Activated CD8-positive, alpha-beta memory T cell treated with anti-CD3 and anti-CD28 coated beads for 4 hours (primary cell): ENCODE measurements at places on chromosomes 1 and 21.

GRCh38 chr21:31425138-31425537 is 81.1 kb upstream of the TIAM1 start:
- no peak for DNase-seq

- DNase-seq, result no peak
These were observed 23.4 kb upstream of the ATF3 start for GRCh38 chr1:212585210-212585609.

GRCh38 chr1:82388679-82389078 is 587.9 kb downstream of the ADGRL2 start:
- DNase-seq, result no peak

DNA sequence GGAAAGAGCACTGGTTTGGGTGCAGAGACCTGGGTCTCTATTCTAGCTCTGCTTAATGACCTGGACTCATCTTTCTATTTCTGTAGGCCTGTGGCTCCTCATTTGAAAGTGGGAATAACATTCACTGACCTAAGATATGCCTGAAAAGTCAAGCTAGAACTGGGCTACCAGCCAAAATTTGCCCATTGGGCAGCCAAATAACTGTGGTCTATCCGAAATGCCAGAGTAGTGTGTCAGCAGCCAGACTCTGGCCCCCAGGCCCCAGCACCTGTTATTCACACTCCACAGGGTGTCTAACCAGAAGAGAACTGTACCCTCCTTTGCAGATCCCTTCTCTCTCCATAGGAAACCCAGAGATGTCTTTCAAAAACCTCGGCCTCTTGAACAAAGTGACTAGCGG is 12.6 kb downstream of the DAB1 start:
- DNase-seq, result no peak

DNA sequence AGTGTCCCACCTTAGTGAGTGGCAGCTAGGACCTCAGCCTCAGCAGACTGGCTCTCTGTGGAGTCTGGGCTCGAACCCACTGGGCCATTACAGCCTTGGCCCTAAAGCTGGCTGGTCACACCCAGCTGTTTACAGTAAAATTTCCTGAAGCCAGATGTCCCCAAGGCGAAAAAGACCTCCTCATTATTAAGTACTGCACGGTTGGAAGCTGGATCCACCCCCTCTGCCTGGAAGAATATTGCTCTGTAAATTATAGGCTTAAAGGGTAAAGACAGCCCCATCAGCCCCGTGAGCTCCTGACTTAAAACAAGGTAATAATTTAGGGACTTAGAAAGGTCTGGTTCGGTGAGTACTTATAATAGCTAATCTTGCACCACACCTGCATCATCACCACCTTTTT is 30.3 kb upstream of the TMEM51 start:
- DNase-seq, result no peak

DNA sequence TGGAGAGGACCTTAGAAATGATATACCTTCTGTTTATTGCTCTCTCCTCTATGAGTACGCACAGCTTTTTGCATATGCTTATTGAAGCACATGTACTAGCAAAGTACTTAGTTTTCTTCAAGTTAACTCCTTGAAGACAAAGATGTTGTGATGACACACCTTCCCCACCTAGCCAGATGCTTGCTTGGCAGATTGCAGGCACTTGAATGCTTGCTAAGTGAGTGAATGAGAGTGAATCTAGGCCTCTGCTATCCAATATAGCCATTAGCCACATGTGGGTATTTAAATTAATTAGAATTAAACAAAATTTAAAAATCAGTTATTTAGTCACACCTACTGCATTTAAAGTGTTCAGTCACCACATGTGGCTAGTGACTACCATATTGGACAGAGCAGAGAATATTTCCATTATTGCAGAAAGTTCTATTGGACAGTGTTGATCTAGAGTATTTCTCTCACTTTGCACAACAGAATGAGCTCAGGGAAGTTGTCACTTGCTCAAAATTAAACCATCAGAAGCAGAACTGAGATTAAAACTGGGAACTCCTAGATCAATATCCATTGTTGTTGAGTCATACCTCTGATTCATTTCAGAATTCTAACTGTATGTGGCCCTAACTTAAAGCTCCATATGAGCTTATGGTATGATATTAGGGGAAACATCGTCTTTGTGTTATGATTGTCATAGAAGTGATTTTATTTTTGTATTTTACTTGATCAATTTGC is 8.6 kb upstream of the EEIG2 start:
- no peak for DNase-seq

DNA sequence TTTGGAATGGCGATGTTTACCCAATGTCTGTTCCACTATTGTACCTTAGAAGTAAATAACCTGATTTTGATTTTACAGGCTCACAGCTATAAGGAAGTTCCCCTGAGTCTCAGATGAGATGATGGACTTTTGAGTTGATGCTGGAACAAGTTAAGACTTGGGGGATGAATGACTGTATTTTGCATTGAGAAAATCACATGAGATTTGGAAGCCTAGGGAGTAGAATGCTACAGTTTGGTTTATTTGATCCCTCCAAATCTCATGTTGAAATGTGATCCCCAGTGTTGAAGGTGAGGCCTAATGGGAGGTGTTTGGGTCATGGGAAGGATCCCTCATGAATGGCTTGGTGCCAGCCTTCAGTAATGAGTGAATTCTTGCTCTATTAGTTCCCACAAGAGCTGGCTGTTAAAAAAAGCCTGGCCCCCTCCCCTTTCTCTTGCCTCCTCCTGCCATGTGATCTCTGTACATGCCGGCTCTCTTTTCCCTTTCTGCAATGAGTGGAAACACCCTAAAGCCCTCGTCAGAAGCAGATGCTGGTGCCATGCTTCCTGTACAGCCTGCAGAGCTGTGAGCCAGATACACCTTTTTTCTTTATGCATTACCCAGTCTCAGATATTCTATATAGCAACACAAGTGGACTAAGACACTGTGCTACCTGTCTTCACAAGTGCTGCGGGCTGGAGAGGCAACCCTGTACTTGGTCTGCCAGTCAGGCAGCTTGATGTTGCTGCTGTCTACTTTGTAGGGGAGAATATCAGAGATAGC is 77.0 kb upstream of the TLR5 start:
- no peak for DNase-seq

DNA sequence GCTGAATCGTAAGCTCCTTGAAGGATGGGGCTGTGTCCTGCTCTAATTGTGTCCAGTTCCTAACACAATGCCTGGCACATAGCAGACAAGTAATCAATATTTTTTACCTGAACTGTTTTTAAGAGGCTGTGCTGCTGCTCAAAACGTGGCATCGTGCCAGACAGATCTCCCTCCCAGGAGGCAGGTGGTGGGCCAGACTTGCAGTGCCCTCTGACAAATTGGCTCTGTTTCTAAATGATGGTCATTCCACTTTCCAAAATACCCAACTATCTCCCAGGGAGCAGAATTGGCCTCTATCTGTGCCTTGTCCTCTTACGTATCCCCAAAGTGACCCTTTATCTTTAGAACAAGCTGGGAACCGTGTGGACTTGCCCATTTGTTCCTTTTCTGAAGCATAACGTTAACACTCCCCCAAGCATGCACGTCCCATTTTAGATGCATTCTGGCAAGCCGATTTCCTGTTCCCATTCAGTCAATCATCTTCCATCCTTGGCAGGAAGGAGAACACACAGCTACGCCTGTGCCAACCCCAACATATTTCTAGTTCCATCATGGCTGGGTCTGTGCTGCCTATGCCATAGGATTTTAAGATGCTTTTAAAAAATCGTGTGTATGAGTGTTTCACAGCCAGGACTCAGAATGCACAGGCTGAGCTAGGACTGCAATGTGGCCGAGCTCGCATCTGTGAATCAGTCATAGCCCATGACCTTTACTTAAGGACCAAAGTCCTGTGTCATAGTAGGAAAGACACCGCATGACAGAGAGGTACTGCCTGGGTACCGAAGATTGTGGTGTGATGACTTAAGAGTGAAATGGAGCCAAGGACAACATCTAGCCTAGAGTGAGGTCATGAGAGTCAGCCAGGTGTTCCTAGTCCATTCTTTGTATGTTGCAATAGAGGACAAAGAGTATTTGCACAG is 408.6 kb downstream of the PRDM2 start:
- DNase-seq, result no peak
